ENCODE measurements at places on chromosomes 4 and X.

GRCh38 chrX:38861489-38861888 is 60.2 kb downstream of the MID1IP1 start:
- DNase-seq = peak; percentile 30

DNA sequence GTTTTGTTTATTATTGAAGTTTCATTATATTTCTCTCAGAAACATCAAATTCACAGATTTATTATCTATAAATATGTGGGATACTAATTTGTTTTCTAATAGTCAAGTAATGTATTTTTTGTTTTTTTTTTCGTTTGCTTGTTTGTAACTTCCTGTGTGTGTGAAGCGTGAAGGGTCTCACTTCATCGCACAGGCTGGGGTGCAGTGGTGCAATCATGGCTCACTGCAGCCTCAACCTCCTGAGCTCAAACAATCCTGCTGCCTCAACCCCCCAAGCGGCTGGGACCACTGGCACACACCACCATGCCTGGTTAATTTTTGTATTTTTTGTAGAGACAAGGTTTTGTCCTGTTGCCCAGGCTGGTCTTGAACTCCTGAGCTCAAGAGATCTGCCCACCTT is 55.1 kb downstream of the SH3RF1 start:
- no peak for DNase-seq

DNA sequence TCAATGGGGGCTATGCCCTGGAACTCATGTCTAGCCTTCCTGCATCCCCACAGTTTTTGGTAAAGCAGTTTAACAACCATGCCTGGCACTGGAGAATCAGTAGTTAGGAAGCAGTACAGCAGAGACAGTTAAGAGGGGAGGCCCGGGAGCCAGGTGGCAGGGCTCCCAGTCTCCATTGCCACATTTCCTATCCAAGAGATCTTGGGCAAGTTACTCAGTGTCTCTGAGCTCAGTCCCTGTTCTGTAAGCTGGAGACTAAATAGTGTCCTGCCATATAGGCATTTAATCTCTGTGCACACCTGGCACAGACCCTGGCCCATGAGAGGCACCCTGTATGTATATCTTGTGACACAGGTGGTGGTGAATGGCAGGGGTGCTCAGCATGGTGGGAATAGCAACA is 156.1 kb upstream of the EOLA2 start:
- no peak for DNase-seq

DNA sequence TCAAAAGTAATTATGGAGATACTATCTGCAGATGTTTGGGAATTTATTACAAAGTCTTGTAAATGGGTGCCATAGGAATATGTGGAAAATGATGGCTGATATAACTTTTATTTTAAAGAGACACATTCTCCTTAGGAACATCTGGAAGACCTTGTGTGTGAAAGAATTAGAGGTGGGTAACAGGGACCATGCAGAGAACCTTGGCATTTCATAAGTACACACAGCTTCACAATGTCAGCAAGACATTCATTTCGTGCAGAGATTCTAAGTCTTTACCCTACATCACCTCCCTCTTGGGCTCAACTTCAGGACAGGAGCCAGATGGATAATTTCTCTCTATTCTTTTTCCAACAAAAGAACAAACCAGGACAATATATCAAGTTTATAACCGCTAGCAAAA is 458.1 kb upstream of the INTU start:
- peak; percentile 13 for DNase-seq

GRCh38 chr4:36254371-36254770 is 10.1 kb upstream of the ARAP2 start:
- DNase-seq = no peak

DNA sequence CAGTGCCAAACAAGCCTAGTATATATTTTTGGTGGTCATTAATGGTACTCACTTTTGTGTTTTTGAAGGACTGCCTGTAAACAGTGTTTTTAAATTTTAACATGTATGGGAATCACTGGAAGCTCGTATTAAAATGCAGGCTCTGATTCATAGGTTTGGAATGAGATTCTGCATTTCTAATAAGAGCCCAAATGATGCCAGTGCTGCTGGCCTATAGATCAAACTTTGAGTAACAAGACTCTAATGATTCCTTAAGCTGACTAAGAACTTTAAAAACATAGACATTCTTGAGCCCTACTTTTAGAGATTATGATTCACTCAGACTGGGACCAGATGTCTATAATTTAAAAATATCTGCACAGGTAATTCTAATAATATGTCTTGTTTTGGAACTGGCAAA is 823.2 kb upstream of the LCORL start:
- DNase-seq = peak; percentile 30

DNA sequence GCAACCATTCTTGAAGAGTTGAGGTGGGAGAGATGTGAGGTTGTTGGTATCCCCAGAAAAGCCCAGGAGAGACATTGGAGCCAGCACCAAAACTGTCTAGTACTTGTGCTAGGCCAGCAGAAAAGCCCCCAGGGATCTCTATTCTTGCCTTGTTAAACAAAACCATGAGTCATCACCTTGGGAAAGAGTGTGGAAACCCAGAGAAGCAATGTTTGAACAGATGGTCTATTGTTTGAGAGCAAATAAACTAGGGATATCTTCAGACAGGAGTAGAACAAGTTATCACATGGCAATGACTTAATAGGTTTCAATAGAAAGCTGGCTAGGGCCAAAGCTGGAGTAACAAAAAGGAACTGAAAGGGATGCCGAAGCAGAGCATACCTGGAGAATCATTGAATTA is 195.7 kb upstream of the CASK start:
- peak; percentile 61 for DNase-seq

GRCh38 chrX:54411732-54412131 is 28.5 kb upstream of the TSR2 start:
- no peak for DNase-seq

DNA sequence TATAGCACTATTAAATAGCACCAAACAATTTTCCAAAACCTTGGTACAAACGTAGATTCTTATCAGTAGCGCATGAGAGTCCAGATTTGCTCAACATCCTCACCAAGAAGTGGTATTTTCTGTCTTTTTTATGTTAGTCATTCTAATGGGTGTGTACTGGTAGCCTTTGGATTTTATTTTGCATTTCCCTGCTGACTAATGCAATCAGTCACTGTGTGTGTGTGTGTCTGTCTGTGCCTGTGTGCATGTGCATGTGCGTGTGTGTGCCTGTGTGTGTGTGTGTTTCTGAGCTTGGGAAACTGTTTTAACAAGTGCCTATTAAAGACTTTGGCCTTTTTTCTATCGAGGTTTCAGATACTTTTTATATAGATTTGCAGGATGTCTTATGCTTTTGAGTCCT is 82.2 kb upstream of the MAGEA10 start:
- peak; percentile 2 for DNase-seq

DNA sequence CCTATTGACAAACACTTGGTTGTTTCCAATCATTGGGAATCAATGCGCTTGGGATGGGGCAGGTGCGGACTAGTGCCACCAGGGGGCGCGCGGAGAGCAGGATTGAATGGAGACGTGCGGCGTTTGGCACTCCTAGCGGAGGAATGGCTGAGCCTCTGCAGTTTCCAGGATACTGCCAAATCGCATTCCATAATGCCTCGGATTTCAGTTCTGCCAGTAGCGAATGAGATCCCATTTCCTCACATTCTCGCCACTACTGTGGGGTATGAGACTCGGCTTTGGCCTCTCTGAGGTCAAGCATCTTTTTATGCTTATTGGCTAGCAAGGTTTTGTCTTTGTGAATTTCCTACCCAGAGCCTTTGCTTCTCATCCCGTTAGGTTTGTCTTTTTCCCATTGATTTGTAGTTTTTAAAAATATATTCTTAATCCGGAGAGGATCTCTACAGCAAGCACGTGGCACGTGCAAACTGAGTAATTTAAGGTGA is 28.7 kb downstream of the CLDN34 start:
- peak; percentile 76 for DNase-seq

- peak; percentile 36 for DNase-seq
These were observed 51.0 kb upstream of the NHSL2 start for GRCh38 chrX:71859637-71860036.

DNA sequence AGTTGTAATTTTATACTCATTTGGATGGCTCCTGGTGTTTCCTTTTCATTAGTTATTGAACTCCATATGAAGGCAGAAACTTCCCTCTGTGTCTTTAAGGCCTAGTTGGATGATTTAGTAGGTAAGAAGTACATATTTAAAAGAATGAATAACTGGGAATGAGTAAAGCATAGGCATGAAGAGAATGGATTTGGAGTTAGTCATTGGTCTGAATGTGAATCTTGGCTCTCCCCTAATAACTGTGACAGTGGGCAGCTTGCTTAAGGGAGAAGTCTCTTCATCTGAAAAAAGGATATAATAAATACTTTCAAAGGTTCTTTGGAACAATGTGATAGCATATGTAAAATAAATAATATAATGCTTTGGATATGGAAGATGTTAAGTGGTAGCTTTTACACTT is 13.2 kb downstream of the SNX25 start:
- DNase-seq = peak; percentile 84

- no peak for DNase-seq
These were observed 332.0 kb downstream of the PCDH18 start for GRCh38 chr4:137200322-137200721.

- DNase-seq = no peak
These were observed 76.2 kb upstream of the UNC5C start for GRCh38 chr4:95625020-95625419.

DNA sequence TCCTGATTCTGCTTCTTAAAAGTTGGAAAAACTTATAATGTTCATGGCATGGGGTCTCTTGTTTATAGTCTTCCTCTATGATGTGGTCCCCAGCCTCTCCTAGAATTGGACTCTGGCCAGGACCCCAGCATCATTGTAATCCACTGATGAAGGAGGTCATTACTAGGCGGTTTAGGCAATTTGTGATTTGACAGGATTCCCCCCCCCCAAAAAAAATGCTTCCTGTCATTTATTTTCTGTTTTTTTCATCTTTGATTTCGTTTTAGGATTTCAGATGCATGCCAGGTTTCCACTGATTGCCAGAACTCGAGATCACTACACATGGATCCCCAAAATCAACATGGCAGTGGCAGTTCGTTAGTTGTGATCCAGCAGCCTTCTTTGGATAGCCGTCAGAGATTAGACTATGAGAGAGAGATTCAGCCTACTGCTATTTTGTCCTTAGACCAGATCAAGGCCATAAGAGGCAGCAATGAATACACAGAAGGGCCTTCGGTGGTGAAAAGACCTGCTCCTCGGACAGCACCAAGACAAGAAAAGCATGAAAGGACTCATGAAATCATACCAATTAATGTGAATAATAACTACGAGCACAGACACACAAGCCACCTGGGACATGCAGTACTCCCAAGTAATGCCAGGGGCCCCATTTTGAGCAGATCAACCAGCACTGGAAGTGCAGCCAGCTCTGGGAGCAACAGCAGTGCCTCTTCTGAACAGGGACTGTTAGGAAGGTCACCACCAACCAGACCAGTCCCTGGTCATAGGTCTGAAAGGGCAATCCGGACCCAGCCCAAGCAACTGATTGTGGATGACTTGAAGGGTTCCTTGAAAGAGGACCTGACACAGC is 4.9 kb downstream of the SPRY1 start:
- DNase-seq = no peak

DNA sequence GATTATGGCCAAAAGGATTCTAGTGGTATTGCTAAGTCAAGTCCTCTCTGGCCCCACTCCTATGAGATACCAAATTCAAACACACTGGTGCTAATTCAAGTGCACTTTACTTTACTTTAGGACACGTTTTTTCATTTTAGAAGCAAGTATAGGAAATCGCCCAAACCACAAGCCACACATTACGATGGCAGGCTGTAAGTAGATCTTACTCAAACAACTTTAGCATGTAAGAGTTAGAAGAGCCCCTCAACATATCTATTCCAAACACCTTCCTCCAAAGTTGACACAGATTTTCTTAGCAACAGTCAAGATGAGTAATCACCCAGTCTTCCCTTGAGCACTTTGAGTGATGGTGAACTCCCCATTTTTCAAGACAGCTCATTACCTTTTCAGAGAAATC is 43.6 kb downstream of the DRD5 start:
- no peak for DNase-seq

GRCh38 chr4:100466501-100466900 is 51.3 kb downstream of the EMCN start:
- no peak for DNase-seq

- DNase-seq = no peak
These were observed 21.7 kb downstream of the LETM1 start for GRCh38 chr4:1834047-1834775.

GRCh38 chrX:8089141-8089540 is 81.9 kb downstream of the VCX2 start:
- DNase-seq = no peak

DNA sequence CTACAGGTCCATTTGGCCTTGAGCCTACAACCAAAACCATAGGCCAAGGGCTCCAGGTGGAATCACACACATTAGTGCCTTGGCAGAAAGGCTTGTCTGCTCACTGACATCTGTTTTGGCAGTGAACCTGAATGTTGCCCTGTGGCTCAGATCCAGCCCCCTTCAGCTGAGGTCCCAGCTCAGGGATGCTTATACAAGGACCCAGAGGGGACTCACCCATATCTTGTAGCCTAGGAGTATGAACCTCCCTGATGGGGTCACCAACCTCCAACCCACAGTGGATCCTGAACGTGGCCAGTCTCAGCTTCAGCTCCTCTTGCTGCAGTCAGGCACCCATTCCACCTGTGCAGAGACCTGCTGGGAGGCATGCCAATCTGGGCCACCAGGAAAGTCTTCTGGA is 50.8 kb upstream of the HMX1 start:
- DNase-seq = no peak

DNA sequence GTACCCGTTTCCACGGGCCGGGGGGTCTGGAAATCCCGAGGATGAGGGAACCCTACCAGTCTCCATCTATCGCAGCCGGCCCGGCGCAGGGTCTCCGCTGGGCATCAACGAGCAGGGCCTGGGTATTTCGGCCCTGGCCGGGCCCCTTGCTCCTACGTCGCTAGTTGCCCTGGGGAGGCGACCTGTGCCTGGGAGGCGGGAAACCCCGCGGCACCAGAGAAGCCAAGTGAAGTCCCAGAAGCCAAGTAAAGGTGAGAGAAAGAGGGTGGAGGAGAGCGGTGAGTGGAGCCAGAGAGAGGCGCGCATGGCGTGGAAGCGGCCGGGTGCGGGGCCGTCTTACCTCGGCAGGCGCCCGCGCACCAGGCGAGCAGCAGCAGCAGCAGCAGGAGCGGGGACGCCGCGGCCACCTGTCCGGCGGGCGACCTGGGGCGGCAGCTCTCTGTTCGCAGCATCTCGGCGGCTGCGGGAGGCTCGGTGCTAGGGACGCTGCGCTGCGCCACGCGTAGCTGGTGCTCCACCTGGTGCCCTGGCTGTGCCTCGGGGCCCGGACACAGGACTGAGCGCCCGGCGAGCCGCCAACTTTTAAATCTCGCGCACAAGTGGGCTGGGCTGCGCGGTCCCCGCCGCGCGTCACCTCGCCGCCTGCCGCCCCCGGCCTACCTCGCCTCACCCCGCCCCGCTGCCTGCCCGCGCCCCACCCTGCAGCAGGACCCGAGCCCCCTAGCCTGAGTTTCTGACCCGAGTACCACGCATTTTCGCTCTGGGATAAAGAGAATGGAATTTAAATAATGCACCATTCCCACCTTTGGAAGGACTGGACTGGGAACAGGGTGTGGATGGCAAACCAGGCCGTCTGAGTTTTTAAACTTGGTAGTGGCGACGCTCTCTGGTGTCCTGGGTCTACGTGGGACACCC is at the start of gene NMU:
Gene NMU (minus strand): TSS at position 558 of the 915 bp plus-strand sequence. CDS start 106 bp downstream, at position 452.
- DNase-seq = peak; percentile 3

All from fibroblast of upper back skin (primary cell).